ENCODE measurements at places on chromosomes 7 and 10. TPM values are rescaled to one million over a fixed set of nuclear protein-coding genes. Genes with fewer than 3 reads are reported as not detected.

The ATAD1 gene
- 63.8 TPM for total RNA-seq

The AP3M1 gene
- 21.2 TPM for total RNA-seq

The SPDYE6 gene
- not detected for total RNA-seq

The FLNC gene
- total RNA-seq: under 0.01 TPM

The SEMA3C gene
- total RNA-seq: 9.7 TPM

The CPN1 gene
- total RNA-seq: not detected

The SNCG gene
- total RNA-seq: not detected

The COL1A2 gene
- total RNA-seq: 0.52 TPM

The TAC1 gene
- not detected for total RNA-seq

Measured in mononuclear cell (primary cell).